NCI-H1105 (cell line): ENCODE measurements at places on chromosomes 5 and 9.

DNA sequence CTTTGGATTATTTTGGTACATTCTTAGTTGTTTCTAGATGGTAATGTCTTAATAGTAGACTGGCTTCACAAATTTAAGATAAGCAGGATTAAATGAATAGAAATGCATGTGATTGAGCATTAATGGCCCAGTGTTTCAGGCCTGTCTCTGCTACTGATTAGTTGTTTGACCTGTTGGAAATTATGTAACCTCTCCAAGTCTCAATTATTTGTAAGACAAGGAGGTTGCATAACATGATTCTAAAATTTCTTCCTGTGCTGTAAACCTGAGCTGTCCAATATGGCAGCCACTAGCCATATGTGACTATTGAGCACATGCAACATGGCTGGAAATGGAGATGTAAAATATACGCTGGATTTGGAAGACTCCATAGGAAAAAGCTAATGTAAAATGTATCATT, 97.5 kb downstream of the ALDH1A1 start:
- no peak for DNase-seq

- DNase-seq = no peak
These were observed 34.2 kb downstream of the ADRB2 start for GRCh38 chr5:148860599-148860998.

GRCh38 chr5:40734986-40735385, 20.8 kb downstream of the TTC33 start:
- DNase-seq = no peak

GRCh38 chr5:641331-641765, 29.2 kb downstream of the CEP72 start:
- no peak for DNase-seq

- DNase-seq = no peak
These were observed 3.8 kb downstream of the LARP1 start for GRCh38 chr5:154758977-154759376.

GRCh38 chr9:105191508-105192121, 52.8 kb upstream of the SLC44A1 start:
- no peak for DNase-seq

- no peak for DNase-seq
These were observed 217.9 kb upstream of the KLF4 start for GRCh38 chr9:107707428-107707837.

GRCh38 chr5:135213466-135214239, 179.6 kb upstream of the PITX1 start:
- no peak for DNase-seq

DNA sequence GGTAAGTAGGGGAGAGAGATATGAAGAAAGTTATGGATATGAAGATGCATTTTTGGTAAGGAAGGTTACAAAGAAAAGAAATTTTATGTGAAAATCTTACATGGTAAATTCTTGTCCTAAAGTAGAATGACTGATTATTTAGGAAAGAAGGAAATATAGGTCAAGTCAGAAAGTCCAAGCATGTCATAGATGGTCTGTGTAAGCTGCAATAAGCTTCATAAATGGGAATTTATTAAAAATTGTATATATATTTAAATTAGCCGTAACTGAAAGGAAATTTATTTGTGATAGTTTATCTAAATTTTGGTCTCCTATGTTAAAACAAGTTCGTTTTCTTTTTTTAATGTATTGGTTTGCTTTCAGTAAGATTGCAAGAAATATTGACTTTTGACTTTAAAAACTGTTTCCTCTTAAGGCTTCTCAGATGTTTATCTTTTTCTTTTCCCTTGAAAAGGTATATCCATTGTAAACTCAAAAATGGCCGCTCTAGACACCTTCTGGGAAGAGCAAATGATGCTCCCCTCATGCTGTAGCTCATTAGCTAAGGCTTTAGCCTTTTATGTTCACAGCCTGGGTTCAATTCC, 46.8 kb upstream of the HAPLN1 start:
- no peak for DNase-seq

GRCh38 chr5:1312993-1313833, 18.3 kb upstream of the TERT start:
- no peak for DNase-seq

DNA sequence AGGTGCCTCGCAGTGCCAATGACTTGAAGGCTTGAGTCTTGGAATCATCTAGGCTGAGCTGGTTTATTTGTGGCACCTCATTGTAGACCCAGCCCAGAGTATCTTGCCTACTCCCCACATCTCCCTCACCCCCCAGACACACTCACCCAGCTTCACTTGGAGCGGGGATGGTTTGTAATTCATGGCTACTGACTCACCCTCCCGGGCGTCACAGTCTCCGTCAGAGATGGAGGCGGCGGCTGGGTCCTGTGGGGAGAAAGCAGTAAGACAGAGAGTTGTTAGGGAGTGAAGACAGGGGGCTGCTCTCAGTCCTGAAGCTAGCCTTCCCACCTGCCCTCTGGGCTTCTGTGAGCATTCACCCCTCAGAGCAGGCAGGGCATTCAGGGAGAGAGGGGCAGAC, 29.0 kb upstream of the MYORG start:
- no peak for DNase-seq

DNA sequence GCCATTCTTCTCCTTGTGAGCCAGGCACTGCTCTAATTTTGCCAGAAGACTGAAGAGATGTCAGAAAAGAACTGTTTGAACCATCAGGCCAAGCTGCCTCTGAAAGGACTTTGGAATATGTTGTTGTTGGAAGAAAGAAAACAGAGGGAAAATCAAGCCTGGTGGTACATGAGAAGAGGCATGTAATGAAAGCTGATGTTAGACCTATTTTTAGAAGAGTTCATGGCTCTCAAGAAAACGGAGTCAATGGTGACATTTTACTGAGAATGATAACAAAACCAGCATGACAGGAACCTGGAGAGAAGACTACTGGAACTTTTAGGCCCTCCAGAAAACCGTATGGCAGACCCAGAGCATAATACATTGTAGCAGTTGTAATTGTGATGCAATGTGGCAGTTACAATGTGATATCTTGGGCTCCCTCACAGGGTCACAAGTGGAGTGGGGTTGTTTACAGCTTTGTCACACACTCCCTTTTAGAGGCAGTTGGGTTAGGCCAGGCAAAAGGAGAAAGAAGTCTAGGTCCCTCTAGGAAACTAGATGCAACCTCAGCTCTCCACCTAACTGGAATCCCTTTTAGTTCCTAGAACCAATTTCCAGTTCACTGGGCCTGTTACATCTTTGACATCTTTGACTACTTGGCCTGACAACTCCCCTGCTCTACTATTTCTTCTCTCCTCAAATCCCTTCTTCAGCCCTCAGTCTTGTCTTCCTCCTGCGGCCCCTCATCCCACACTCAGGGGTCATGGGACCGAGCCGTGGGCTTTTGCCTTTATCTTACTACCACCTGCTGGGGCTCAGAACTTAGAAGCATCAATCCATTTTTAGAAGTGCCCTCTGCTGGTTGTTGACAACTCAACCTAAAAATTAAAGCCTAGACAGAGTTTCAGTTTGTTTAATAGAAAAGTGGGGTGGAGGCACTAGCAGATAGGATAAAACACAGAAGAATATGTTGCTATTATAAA, 61.2 kb upstream of the JAK2 start:
- DNase-seq = no peak

- peak; percentile 53 for DNase-seq
These were observed 802 bp downstream of the SPIN1 start for GRCh38 chr9:88388886-88389605.

- no peak for DNase-seq
These were observed 96.3 kb upstream of the FANCC start for GRCh38 chr9:95413793-95414192.

- DNase-seq = no peak
These were observed 117.9 kb upstream of the IL6ST start for GRCh38 chr5:56112526-56113121.

DNA sequence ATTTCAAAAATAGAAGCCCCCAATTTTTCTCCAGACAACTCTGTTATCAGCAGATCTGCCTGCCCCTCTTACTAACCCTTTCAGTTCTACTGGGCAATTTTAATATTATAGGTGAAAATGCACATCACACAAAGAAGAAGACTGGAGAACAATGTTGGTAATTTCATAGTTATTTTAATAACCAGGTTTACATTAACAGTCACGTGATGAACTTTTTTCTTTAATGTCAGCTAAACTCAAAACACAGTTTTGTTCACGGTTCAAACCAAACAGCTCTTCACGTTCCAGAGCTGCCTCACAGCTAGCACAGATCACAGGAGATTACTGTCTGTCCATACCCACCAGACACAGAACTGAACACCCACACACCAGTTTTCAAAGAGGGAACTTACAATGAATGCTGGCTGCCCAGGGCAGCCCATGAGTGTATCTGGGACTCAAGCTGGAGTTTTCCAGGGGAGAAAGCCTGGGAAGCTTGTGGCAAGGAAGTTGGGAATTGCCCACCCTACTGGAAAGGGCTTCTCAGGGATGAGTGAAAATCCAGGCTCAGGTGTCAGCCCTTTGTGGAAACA, 119.1 kb downstream of the DPYSL3 start:
- no peak for DNase-seq

DNA sequence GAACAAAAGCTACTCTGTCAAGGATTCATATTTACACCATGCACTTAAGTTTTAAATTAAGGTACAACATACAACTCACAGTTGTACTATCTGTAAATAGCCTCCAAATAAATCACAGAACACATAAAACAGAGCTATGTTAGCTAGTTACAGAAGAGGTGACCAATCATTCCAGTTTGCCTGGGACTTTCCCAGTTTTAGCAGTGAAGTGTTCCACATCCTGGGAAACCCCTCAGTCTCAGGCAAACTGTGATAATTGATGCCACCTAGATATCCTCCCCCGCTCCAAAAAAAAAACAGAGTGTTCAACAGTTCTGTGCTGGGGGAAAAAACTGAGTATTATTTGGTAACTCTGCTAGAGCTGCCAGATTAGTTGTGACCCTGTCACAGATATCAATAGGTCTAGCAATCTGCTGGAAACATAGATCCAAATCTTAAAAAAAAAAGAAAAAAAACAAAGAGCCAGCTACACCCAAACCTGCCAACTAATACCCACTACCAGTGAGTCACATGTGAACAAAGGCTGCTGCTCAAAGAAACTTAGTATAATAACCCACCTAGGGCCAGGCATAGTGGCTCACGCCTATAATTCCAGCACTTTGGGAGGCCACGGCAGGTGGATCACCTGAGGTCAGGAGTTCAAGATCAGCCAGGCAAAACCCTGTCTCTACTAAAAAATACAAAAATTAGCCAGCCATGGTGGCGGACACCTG, 5.7 kb downstream of the TBCA start:
- no peak for DNase-seq

DNA sequence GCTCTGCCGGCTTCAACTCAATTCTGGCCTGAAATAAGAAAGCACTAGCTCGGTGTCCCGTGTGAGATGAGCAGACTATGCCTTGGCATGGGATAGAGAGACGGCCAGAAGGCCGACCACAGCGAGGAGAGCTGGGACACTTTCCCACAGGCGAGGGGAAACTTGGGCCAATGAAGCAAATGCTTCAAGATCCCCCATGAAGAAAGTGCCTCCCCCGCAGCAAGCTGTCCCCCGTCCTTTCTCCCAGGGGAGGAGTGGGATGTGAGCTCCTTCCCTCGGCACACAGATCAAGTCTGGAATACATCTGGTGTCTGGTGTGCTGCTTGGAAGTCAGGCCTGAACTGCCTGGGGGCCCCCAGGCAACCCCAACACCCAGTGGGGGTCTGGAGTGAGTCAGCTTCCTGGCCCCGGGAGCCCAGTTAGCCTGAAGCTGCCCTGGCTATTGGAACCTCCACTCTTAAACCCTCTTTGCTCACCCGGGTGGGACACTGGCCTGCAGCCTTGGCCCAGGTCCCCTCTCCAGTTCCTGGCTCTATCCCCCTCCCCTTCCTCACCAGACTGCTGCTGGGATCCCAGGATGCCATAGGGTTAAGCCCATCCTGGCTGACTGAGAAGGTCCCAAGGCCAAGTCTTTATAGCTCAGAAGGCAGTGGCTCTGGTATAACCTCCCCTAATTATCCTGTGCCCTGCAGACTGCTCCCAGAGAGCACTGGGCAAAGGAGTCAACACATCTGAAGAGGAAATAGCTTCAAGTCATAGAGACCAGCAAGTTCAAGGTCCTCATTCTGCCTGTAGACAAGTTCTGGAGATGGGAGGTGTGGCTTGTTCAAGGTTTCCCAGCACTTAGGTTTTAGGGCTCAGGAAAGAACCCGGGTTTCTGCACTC, 205.3 kb downstream of the TTLL11 start:
- DNase-seq = no peak

DNA sequence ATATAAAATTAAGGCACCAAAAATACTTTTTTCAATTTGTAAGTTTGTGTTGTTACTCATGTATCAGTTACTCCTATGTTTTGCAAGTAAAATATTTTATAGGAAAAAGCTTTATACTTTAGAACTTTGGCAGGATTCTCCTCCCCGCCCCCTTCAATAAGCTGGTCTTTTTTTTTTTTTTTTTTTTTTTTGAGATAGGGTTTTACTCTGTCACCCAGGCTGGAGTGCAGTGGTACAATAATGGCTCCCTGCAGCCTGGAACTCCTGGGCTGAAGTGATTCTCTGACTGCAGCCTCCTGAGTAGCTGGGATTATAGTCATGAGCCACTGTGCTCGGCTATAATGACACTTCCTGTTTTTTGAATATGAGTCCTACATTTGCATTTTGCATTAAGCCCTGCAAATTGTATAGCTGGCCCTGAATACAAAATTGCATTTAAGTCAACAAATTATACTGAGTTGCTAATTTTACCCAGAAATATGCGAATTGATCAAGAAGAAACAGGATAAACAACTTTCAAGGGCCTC, 192.9 kb downstream of the PIK3R1 start:
- no peak for DNase-seq

GRCh38 chr5:173229382-173229959, 5.5 kb downstream of the NKX2-5 start:
- DNase-seq = no peak

DNA sequence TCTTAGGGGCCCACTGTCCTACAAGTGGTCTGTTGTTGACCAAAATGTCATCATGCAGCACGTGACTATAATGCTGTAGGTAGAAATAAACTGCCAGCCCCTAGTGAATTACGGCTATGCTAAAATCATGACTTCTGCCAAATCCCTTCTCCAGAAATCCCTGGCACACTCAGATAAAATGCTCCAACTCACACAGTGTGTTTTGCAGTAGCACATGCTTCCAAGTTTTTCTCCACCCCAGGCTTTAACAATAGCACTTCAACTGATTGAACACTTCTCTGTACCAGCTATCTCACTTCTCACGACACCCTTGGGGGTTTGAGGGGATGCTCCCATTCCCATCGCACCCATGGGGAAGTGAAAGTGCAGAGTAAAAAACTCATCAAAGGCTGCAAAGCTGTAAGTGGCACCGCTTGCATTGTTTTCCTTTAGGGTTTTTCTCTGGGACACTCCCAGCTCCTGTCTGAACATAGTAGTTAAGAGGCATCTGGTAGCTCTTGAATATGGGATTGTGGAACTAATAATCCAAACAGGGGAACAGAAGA, 151.0 kb upstream of the SLC24A2 start:
- no peak for DNase-seq

GRCh38 chr9:34338665-34339385, 9.5 kb downstream of the NUDT2 start:
- DNase-seq = no peak

DNA sequence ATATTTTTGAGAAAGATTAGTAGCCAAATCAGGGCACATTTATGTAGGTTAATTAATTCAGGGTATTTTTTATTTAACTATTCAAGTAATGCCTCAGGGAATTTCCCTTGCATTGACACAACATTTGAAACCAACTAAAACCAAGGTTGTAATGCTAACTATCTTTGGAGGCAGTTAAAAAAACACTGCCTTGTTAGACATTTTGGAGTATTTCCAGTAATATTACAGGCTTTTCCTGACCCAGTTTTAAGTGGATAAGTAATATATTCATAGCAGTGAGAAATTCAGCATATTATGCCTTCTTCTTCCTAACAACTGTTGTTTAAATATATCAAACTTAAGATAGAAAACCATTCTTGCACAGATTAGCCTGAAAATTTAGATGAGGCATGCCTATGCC, 175.1 kb downstream of the TMC1 start:
- DNase-seq = no peak

- DNase-seq = no peak
These were observed 472.0 kb downstream of the ACTL7B start for GRCh38 chr9:108383796-108384195.
